Breast epithelium (tissue), 4 donors: ENCODE measurements at places on chromosomes 16 and 17. TPM values are rescaled to one million over a fixed set of nuclear protein-coding genes. Genes with fewer than 3 reads are reported as not detected.

- DNase-seq: no peak
Measured at GRCh38 chr17:82234211-82235055, 5.6 kb downstream of the SLC16A3 start.

DNA sequence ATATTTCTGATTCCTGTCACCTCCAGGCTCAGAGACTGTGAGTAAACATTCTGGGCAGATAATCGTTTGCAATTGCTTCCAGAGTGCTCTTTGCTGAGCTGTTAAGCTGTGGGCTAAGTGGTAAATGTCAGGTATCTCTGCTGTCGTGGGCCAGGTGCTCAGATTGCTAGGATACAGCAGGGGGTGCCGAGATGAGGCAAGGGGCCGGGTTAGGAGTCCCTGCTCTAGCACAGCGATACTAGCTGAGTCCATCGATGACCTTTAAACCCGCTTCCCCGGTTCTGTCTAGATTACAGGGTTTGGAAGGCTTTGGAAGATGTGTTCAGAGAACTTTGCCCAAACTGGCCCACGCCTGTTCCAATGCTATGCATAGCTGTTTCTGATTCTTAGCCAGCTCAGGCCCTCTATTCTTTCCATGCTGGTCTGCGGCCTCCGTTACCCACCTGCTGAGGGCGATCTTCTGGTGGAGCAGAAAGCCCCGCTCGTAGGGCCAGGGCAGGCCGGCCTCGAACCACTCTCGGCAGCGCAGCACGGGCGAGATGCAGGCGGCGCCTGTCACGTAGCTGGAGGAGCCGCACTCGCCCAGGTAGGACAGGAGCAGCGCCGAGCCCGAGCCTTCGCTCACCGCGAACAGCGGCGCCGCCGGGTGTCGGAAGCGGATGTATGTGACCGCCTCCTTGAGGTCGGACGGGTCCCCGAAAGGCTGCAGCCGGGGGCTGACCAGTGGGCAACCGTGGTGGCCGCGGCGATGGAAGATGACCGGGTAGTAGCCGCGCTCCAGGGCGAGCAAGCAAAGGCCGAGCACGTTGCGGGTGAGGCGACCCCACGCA lies 979 bp downstream of the ABHD15 start:
- peak; percentile 51 for DNase-seq

GRCh38 chr17:35915153-35915964 lies 15.2 kb downstream of the RDM1 start:
- no peak for DNase-seq

GRCh38 chr16:10558305-10558704 lies 22.1 kb downstream of the EMP2 start:
- no peak for DNase-seq

DNA sequence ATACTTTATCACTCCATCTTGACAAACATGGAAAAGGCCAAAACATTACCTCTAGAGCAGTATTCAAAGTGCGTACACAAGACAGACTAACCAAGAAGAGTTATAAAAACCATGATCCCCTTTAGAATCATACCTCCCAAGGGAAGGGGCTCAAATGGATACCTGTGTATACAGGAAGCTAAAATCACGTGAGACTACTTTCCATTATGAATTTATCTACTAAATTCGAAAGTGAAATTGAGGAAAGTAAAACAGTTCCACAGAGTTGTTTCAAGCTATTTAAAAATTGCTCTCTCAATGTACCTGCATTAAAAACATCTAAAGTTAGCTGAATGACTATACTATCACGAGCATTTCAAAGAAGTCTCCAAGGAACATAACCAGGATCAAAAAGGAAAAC lies 32.7 kb downstream of the AP1G1 start:
- no peak for DNase-seq

- DNase-seq: no peak
Measured at GRCh38 chr16:4328782-4329775, 13.2 kb downstream of the GLIS2 start.

DNA sequence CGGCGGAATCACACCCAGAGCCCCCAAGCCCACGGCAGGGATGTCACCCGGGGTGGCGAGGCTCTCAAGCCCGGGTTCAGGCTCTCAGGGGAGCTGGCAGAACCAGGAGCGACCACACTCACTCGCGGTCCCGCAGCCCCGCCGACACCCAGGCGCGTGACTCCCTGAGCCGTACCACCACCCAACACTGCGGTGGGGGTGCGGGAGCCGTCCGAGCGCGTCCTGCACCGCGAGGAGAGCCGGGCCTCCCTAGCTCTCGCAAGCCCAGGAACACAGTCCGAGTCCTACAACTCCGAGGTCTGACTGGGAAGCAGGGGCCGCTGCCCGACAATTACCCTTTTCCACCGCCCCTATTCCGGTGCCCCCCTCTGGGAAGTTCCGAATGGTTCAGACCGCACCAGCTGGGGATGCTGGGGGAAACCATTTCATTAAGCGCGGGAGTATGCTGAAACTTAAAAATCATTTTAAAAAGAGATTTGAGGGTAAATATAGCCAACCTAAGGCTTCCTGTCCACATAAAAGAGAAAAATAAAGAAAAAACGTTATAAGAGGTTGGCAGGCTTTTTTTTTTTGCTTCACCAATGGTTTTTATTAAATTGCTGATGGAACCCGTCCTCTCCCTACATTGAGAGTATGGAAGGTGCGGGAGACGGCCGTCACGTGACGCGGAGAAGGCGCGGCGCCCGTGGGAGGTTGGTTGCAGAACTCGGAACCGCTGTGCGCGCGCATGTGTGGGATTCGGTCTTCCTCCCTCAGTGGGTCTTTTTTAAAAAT lies at the start of gene FLCN:
FLCN (minus strand) TSS at position 143 of the 774 bp plus-strand sequence. CDS start 9,031 bp downstream, outside the sequence.
- peak; percentile 91 for DNase-seq

DNA sequence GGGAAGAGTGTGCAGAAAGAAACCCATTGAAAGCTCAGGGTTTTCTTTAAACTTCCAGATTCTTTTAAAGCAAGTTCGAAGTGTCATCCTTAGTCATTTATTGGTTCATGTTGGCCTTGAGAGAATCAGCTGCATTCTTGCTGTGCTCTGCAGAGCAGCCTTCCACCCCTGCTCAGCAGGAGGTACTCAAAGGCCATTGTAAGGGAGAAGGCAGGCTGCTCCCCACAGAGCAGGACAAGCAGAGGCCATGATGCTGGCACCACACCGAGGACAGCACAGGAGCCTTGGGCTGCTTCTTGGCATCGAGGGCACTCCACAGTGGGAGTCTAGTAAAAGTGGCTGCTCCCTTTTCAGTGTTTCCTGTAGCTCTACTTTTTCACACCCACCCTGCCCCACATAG lies 29.6 kb downstream of the NMT1 start:
- DNase-seq: no peak

- DNase-seq: no peak
Measured at GRCh38 chr17:79778504-79779083, 646 bp downstream of the CBX2 start.

GRCh38 chr17:35738519-35739133 lies 7.2 kb downstream of the RASL10B start:
- DNase-seq: no peak

- DNase-seq: no peak
Measured at GRCh38 chr16:55701442-55702319, 45.9 kb downstream of the SLC6A2 start.

- DNase-seq: no peak
Measured at GRCh38 chr16:86157616-86158247, 258.8 kb downstream of the IRF8 start.

- no peak for DNase-seq
Measured at GRCh38 chr17:82600731-82601446, 47.4 kb downstream of the WDR45B start.

DNA sequence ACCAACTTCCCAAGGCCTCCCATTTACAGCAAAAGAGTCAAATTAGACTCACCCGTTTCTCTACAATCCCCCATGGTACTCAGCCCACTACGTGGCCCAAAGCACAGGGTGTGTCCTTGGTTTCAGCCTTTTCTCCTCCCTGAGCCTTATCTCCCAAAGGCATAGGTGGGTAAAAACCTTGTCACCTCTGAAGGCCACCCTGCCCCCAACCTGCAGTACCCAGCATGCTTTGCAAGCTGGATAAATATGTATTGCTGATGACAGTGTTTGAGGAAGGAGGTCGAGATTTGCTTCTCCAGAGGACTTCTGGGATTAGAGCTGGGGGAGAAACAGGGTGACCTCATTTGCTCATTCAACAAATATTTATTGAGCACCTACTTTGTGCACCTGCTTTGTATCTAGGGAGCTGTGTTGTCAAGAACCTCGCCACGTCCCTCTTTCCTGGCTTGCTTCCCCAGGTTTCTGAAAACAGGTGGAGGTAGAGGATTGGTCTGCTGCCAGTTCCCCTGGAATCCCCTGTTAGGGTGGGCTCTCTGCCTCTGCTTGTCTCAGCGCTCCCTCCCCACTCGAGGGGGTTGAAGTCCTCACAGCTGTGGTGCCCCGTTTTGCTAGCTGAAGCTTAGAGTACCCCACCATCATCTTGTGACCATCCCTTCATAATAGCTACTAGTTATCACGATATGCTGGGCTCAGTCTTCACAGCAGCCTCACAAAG lies 3.0 kb downstream of the LASP1 start:
- DNase-seq: no peak

DNA sequence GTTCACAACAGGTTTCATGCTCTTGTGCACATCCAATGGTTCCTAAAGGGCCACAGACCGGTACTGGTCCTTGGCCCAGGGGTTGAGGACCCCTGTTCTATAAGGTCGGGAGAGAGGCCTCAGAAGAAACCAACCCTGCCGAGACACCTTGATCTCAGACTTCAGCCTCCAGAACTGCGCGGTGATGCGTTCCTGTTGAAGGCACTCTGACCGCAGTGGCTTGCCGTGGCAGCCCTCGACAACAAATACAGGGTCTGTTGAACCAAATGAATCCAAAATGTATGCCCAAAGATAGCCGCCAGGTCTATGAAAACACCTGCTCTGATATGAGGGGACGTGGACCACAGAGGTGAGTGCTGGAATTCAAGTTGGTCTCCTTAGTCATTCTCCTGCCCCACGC lies 389.8 kb downstream of the SEC14L1 start:
- no peak for DNase-seq

Gene SGCA
- total RNA-seq: 0.33 TPM

Gene IGSF6
- total RNA-seq: 0.33 TPM

Gene GIT1
- 28.5 TPM for total RNA-seq

Gene QPRT
- 9.5 TPM for total RNA-seq

Gene GAS2L2
- 0.32 TPM for total RNA-seq

Gene MYH2
- total RNA-seq: not detected

Gene SNAI3
- total RNA-seq: 0.73 TPM

Gene FBXO47
- total RNA-seq: not detected

Gene CD79B
- 2.2 TPM for total RNA-seq

Gene RUNDC3A
- total RNA-seq: 0.48 TPM
